Kidney tubule cell (primary cell): ENCODE measurements at places on chromosomes 16 and 17.

DNA sequence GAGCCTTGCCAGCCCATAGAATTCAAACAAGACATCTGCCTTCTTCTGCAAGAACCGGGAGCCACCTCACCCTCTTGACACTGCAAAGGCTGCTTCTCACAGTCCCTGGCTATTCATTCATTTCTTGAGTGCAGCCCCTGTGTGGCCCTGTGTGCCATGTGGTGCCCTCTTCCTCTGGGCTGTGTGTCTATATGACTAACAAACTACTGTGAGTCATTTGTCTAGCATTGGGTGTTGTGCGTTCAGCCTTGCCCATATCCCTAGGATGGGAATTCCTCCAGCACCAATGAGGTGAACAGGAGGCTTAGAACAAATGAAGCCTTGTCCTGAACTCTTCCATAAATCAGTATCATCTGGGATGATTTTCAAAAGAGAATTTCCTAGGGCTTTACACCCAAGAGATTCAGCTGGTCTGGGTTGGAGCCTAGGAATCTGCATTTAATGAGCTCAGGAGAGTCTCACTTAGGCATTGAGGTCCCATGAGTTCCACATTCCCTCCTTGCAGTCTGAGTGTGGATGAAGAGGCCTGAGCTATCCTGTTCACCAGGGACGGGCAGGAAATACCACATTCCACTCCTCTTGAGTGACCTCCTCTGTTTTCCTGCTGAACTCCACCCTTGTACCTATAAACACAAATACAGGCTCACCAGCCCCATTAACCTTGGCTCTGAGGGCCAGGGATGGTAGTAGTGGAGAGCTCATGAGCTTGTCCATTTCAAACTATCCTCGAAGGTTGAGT, 308.7 kb upstream of the N4BP1 start:
- DNase-seq, result peak; percentile 87

GRCh38 chr16:89268987-89269735, 51.7 kb downstream of the ZNF778 start:
- DNase-seq, result no peak

DNA sequence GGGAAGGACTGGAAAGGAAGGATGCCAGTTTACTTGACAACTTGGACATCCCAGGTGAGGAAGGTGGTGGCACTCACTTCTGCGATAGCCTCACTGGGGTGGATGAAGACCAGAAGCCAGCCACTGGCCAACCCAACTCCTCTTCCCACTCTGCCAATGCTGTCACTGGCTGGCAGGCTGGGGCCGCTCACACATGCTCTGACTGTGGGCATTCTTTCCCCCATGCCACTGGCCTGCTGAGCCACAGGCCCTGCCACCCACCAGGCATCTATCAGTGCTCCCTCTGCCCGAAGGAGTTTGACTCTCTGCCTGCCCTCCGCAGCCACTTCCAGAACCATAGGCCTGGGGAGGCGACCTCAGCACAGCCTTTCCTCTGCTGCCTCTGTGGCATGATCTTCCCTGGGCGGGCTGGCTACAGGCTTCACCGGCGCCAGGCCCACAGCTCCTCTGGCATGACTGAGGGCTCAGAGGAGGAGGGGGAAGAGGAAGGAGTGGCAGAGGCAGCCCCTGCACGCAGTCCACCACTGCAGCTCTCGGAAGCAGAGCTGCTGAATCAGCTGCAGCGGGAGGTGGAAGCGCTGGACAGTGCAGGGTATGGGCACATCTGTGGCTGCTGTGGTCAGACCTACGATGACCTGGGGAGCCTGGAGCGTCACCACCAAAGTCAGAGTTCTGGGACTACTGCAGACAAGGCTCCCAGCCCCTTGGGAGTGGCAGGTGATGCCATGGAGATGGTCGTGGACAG, 4.5 kb downstream of the ZNF646 start:
- DNase-seq, result no peak

DNA sequence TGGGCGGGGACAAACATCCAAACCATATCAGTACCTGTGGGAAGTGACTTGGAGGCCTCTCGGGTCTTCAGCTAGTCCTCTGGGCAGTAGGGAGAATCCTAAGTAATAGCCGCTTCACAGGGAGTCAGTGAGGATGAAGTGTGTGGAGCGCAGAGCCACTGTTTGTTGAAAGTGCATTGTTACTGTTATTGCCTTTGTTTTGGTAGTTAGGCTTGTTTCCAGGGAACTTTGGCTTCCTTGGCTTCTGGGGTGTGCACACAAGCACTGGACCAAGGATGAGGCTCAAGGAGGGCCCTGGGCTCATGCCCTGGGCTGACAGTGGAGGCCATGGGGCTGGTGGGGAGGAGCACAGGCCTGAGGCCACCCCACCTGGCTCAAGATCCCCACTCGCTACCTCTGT, 141.6 kb downstream of the CLEC16A start:
- DNase-seq, result no peak

- peak; percentile 78 for DNase-seq
Measured at GRCh38 chr17:63029541-63029940, 63.5 kb downstream of the TANC2 start.

- no peak for DNase-seq
Measured at GRCh38 chr16:4510131-4510530, 28.4 kb downstream of the CDIP1 start.

GRCh38 chr16:10776280-10776679, 32.6 kb downstream of the NUBP1 start:
- DNase-seq, result no peak

DNA sequence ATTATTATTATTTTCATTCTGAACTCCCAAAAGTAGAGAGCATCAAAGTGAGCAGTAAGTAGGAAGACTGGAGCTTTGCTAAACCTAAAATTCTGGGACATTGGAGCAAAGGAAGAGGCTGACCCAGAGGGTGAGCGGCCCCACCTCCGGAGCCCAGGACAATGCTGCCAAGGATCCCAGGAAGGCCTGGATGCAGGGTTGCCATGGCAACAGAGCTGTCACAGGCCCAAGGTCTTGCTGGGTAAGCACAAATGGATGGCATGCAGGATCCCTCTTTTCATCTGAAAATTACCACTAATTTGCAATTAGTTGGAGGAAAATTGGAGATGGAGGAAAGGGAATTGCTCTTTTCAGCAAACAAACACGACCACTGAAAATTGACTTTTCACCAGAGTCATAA, 457.9 kb upstream of the CDH5 start:
- no peak for DNase-seq

- no peak for DNase-seq
Measured at GRCh38 chr16:35525979-35526590, 2066.7 kb downstream of the TP53TG3F start.

DNA sequence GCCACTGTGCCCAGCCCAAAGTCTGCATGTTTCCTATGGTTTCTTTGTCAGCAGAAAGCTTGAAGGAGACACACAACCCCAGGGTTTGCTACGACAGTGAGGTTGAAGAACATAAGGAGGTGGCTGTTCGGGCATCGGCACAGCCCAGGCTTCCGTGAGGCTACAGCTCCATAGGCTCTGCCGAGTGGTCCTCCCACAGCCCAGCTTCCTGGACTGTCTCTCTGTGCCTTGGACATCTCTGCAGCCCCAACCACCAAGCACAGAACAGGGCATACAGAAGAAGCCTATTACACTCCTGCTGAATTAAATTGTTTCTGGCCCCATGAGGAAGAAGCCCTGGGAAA, 3.2 kb upstream of the HAP1 start:
- no peak for DNase-seq

DNA sequence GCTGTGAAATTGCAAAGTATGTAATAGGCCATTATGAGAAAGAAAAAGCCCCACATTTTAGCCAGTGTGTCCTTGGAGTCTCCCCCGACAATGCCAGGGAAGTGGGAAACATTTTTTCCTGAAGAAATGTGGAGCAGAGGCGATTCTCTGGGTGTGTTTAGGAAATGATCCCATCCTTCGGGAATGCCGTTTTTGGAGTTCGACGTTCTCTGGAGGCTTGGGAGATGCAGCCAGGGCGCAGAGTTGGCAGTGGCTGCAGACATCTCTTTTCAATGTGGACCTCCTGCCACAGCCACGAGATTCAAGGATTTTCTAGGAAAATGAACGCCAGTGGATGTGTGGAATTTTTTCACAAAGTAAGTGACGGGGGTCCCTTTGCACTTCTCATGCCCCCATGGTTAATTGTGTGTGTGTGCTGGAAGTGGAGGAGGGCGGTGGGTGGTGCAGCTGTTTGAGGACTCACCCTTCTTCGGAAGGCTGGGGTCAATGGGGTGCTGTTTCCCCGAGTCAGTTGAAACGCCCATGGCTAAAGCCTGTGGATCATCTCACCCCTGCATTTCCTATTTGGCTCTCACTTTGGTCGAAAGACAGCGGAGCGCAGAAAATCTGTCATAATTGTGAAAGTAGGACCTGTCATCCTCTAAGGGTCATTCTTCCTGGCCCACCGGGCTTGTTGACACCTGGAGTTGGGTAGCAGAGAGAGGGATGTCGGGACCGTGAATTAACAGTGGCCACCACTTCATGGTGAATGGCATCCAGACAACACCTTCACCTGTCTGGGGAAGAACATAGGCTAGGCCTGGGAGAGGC, 73.2 kb downstream of the CMIP start:
- DNase-seq, result no peak

GRCh38 chr16:28531777-28532744, 6.7 kb downstream of the NUPR1 start:
- DNase-seq, result no peak

GRCh38 chr16:82011199-82011641, at the start of gene SDR42E1:
Gene SDR42E1, minus strand, starts transcription at chr16:82011470. Its CDS starts 10,612 bp downstream, at chr16:82000858.
- DNase-seq, result peak; percentile 82

- DNase-seq, result peak; percentile 95
Measured at GRCh38 chr16:27426423-27427408, 24.7 kb downstream of the IL21R start.

DNA sequence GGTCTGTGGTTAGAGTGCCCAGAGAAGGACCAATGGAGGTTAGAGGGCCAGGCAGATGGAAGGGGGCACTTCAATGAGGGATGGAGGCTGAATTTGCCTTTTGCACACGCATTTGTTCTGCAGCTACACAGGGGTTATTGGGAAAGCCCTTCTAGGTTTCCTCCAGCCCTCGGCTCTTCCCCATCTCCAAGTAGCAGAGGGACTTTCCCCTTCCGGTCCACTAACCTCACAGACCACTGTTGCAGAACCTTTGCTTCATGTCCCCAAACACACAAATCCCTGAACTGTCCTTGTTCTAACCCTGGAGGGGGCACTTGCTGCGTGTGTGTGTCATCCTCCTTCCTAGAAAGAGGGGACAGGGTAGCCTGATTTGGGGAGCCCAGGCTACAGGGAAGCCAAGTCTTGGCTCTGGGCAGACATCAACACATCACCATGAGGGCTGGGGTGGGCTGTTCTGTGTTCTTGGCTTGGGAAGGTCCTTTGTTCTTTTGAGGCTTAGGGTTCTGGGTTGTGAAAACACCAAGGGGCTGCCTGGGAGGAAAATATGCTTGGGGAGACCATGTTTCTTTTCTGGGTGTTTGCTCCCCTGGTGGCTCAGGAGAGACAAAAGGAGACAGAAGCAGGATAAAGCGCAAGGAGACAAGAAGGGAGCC, 7.3 kb upstream of the NR1D1 start:
- DNase-seq, result peak; percentile 65

- DNase-seq, result no peak
Measured at GRCh38 chr17:9998060-9998459, 93.0 kb upstream of the RCVRN start.

- no peak for DNase-seq
Measured at GRCh38 chr16:29662000-29662728, 883 bp upstream of the SPN start.

DNA sequence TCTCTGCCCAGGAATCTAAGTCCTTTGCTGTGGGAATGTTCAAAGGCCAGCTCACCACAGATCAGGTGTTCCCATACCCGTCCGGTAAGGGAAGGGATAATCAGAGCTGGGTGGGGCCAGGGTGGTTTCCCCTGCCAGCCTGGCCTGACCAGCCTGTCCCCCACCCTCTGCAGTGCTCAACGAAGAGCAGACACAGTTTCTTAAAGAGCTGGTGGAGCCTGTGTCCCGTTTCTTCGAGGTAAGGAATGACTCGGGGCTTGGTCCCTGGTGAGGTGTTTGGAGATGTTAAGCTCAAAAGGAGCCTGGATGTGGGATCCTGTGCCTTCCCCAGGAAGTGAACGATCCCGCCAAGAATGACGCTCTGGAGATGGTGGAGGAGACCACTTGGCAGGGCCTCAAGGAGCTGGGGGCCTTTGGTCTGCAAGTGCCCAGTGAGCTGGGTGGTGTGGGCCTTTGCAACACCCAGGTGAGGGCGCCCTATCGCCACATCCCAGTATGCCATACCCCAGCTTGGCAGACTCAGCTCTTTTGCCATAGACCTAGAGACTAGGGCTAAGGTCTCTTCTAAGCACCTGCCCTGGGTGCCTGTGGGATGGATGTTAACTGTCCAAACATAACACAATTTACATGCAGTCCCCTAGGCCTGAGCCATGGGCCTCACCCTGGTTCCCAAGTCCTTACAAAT, 997 bp downstream of the ACADVL start:
- peak; percentile 76 for DNase-seq

GRCh38 chr17:8606401-8606800, 24.1 kb downstream of the MYH10 start:
- DNase-seq, result no peak

DNA sequence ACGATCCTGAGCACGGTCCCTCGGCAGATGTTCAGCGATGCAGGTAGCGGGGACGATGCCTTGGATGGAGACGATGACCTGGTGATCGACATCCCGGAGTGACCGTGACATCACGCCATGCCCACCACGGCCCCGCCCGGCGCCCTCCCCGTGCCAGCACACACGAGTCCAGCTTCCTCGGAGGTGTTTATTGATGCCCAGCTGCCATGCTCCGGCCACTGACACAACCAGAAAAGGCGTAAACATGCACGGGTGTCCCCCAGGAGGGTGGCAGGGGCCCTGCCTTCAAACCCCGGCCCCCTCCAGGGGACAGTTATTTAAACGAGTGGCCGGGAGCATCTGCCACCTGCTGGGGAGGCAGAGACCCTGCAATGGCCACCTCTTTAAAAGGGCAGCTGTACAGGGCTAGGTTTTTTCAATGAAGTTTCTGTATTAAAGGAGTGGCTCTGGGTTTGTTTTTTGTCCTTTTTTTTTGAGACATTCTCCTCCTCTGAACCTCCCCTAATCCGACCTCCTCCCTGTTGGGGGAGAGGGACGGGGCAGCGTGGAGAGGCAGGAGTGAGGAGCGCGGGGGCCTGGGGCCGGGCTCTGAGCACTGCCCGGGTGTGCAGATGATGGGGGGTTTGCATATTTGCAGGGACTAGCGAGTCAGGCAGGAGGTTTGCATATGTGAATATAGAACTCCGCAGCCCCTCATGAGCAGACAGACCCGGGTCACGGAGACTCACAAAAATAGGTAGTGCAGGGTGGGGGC, 5.3 kb downstream of the DOC2A start:
- peak; percentile 48 for DNase-seq

DNA sequence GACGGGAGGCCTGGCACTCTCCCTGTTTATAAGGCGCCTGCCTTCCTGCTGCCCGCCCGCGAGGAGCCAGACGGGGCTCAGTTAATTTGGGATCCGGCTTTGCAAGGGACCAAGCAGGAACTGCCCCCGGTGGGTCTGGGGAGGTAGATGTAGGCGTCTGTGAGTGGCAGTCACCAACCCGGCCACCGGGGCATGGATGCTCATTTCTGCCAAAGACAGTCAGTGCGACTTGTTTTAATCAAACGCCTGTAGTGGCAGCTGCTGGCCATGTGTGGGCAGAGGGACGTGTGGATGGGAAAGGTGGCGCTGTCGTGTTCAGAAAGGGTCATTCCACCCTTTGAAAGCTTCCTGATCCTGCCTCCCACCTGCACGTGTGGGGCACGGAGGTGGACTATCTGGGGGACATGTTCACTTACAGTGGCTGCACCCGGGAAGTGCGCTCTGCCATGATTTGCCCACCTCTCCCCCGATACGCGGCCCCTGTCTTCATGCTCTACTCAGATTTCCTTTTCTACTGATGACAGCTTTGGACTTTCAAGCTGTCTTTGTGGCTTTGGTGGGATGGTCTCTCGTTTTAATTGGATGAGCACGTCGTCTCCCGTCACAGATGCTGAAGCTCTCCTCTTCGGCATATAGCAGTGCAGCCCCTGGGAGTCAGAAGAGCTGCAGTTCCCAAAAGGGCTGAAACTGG, 60.3 kb upstream of the CIBAR2 start:
- DNase-seq, result peak; percentile 45
